Left renal cortex interstitium (tissue), 4 donors: ENCODE measurements at places on chromosomes 12 and 14. TPM values are rescaled to one million over a fixed set of nuclear protein-coding genes. Genes with fewer than 3 reads are reported as not detected.

DNA sequence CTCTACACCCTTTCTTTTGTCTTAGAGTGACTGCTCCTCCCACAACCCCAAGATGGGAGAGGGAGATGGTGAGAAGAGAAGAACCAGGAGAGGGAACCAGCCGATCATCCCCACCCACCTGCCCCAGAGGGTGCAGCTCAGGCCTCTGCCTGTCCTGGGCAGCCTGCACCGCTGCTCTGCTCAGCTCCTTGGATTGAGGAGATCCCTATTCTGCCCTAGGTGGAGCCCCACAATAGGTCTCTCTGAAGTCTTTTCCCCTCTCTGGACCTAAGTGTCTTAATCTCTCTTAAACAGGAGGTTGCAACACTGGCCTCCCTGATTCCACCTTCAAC, 2.2 kb downstream of the ANKRD33 start:
- DNase-seq, result no peak

DNA sequence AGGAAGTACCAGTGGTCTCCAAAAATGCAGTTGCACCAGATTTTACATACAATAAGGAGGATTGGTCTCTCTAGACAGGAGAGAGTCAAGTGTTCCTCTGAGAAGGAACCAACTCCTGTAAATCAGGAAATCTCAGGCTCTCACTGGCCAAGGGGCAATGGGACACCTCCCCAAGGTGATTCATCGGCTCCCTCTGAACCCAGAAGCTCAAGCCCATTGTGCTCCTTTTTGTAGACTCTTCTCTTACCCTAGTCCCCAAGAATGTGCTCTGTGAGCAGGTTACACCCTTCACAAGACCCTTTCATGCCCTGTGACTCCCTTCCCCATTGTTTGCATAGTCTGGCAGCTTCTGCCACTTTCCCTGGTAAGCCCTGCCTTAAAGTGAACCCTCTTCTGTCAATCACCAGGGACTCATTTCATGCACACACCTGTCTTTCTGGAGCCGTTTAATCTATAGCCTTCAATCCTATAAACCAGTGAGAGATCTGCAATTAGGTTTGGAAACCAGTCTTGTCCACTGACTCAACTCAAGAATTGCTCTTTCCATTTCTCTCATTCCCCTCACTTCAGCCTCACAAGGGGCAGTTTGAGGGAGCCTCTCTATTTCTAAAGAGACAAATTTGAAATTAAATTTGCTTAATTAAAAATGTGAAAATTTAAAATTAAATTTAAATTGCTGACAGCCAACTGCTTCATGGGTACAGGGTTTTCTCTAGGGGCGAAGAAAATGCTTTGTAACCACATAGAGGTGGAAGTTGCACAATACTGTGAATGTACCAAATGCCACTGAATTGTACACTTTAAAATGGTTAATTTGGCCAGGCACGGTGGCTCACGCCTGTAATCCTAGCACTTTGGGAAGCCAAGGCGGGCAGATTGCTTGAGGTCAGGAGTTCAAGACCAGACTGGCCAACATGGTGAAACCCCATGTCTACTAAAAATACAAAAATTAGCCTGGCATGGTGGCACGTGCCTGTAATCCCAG, 38.3 kb upstream of the LTA4H start:
- no peak for DNase-seq

DNA sequence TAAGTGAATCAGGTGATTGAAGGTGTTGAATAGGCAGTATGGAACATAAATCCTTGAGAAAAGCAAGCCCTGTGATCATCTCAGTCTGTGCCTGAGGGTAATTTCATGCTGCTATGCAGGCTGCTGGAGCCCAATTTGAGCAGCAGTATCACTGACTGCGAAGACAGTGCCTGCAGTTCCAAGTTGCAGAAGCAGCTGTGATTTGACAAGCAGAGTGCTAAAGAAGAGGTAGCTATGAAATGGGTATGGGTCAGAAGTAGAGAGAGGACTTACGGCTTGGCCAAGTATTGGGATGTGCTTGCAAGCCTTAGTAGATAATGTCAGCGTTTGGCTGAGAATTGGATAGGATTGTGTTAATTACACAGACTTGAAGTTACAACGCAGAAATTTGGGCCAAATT, 22.5 kb downstream of the PIK3C2G start:
- no peak for DNase-seq

DNA sequence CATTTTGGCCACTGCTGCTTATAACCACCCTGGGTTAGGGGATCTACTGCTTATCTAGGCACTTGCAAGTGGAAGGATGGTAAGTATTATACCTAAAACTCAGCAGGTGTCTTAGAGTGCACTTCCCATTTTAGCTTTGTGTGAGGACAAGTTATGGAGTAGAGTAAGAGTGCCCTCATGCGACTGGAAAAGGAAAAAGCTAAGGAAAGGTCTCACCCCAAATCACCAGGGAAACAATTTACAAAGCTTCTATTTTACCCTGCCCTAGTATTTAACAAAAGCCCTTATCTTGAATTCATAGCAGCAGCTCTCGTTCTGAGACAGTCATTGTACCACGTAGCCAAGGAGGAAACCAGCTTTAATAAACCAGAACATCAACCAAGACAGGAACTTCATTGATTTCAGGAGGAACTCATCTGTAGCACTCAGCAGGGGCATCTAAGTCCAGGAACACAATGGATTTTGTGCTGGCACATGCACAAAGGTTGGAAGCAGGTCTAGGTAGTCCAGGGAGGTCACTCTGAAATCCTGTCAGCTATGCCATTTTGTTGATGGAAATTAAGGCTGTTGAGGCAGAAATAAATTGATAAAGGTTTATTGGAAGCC, 2.9 kb downstream of the RDH12 start:
- no peak for DNase-seq

- no peak for DNase-seq
Measured at GRCh38 chr14:86847140-86847539, 1145.8 kb downstream of the GALC start.

The CLEC9A gene
- polyA plus RNA-seq, result 0.56 TPM

DNA sequence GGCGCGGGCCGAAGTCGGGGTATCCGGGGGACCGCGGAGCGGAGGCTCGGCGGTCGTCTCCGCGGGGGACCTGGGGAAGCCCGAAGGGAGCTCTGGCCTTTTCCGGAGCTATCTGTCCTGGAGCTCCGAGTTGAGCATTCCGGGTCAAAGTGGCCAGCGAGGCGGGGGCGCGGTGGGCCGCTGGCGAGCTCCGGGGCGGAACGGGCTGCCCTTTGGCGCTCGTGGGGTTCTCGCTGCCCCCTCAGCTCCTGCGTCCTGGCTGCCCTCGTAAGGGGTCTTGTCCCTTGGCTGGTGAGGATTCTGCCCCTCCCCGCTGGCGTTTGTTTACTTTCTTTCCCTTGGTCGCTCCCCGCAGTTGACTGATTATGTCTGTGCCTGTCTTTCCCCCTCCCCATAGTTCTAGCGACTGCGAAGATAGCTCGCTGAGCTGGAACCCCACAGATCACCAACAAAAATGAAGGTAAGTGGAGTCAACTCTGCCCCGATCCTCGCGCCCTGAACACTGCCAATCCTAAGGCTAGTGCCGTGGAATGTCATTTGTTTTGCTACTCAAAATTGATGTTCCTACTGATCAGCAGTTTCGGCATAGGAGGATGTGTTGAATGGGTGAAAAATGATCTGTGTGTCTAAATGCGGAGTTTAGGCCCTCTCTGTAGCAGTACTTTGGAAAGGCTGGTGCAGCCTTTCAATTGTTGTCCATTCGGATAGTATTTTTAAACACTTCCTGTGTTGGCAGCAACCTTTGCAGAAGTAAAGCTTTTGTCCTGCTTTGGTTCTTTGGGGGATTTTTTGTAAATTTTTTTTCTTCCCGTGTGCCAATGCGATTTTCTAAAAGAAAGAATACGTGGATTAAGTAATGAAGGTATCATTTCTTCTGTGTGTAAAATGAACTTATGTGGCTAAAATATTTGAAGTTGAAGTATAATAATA, 1.3 kb downstream of the ARID4A start:
- DNase-seq, result peak; percentile 49

GRCh38 chr12:62860020-62860419, 74.9 kb downstream of the PPM1H start:
- no peak for DNase-seq

The PRICKLE1 gene
- polyA plus RNA-seq, result 47.8 TPM

The KRT76 gene
- polyA plus RNA-seq, result not detected

The FLRT2 gene
- 237 TPM for polyA plus RNA-seq

The KRT3 gene
- not detected for polyA plus RNA-seq

The PIWIL1 gene
- polyA plus RNA-seq, result 0.22 TPM

GRCh38 chr14:50352584-50352983, 40.5 kb downstream of the DMAC2L start:
- DNase-seq, result no peak

- no peak for DNase-seq
Measured at GRCh38 chr14:92450351-92451070, 63.1 kb upstream of the RIN3 start.

DNA sequence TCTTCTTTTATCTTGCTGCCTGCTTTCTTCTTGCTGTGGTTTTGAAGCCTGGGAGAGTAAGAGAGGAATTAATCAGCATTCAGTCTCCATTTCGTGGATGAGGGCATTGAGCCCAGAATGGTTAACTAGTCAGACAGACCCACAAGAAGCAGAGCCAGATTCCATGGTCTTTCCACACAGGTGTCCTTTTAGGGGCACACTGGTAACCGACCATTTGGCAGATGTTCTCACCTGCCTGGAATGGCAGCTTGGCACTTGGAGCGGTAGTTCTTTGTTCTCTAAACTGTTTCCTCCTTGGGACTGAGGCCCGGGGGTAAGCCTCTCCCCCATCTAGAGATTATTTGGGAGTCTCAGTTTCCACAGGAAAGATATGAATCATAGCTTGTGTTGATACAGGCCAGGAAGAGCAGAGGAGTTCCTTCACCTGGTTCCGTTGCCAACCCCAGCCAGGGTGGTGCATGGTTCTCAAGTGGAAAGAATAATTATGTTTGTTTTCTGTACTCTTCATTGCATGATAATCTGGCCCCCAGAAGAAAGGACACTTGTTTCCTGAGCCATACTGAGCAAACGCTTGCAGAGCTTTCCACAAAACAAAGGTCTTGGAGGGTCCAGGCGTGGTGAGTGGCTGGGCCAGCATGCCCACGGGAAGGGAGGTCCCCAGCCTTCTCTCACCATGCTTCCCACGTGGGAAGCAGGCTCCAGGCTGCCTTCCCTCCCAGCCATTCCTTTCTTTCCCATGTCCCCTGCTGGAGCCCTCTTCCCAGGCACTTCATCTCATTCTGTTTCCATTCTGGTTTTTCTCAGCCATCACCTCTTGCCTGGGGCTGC, 2.0 kb upstream of the KRT75 start:
- DNase-seq, result no peak

DNA sequence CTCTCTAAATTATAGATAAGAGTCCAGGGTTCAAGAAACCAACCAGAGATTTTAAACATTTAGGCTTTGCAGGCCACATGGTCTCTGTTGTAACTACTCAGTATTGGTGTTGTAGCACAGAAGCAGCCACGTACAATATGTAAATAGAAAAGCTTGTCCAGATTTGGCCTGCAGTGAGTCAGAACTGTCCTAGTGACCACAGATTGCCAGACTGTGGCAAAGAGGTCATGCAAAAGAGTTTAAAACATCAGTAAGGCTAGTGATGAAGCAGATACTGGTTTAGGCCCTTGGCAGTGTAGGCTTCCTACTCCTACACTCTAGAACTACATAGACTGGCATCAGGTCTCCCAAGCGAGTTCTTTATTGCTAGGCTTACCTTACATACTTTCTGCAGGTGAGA, 117.6 kb upstream of the GARIN6 start:
- DNase-seq, result no peak

DNA sequence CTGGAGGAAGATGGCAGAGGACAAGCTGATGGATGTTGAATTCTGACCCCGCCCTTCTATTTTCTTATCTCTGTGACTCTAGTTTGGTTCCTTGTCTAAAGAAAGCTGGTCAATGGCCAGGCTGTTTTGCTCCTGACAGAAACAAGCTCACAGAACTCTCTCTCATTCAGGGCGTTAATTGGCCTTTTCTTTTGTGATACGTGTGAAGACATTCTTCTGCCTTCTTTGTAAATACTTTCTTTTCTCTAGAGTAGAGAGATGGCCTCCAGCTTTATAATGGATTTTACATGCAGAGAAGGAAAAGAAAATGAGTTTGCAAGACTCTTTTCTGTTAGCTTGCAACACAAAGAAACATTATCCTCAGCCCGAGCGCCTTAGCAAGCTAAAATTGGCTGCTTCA, 492.2 kb upstream of the CCDC196 start:
- DNase-seq, result no peak

GRCh38 chr14:50997712-50998111, 53.4 kb upstream of the PYGL start:
- no peak for DNase-seq

DNA sequence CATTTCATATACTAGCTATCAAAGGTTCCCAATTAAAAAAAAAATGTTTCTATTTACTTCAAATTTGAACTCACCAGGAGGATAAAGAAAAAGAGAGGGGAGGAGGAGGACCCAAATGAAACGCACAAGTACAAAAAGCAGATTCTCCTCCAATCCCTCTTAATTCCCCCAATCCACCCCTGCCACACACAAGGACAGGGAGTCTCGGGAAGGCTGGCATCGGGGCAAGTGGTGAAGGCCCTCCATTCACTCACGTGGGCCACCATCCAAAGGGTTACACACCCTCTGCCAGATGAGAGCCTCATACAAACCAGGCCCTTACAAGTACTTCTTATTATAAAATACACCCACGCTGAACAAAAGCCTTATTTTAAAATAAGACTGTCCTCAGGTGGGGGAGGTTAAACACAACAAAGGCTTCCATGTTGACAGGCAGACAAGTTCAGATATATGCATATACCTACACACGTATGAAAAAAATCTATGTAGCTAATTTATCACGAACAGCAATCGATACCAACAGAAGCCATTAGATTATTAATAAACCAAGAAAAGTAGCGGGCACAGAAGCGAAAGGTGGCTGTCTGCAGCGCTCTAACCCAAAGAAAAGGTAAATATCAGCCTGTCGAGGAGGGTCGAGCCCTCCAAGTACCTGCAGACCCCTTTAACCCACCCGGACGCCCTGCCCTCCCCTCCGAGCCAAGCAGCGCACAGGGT, 1.5 kb downstream of the ATP2B1 start:
- DNase-seq, result no peak

- no peak for DNase-seq
Measured at GRCh38 chr12:116148844-116149243, 128.6 kb downstream of the MED13L start.

DNA sequence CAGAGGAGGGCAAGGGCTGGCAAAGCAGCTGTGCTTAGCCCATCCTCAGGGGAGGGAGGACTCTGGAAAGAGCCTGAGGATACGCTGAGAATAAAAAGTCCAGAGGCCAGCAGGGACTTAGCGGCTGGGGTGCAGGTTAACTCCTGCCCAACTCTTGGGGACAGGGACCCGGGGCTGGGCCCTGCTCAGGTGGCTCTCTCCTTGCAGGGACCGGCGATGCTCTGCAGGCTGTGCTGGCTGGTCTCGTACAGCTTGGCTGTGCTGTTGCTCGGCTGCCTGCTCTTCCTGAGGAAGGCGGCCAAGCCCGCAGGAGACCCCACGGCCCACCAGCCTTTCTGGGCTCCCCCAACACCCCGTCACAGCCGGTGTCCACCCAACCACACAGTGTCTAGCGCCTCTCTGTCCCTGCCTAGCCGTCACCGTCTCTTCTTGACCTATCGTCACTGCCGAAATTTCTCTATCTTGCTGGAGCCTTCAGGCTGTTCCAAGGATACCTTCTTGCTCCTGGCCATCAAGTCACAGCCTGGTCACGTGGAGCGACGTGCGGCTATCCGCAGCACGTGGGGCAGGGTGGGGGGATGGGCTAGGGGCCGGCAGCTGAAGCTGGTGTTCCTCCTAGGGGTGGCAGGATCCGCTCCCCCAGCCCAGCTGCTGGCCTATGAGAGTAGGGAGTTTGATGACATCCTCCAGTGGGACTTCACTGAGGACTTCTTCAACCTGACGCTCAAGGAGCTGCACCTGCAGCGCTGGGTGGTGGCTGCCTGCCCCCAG, 2.8 kb downstream of the B3GNT4 start:
- no peak for DNase-seq
